A549 treated with AZD2906 at 1 μM for 4 hours (cell line): ENCODE measurements at places on chromosomes 5 and 9. TPM values are rescaled to one million over a fixed set of nuclear protein-coding genes. Genes with fewer than 3 reads are reported as not detected.

Gene PCDHA5
- 0.60 to 0.89 TPM (median 0.70 TPM) in 5 replicates for total RNA-seq

Gene C8G
- total RNA-seq: 0.87 to 1.4 TPM (median 1.3 TPM) in 5 replicates

Gene PRKAA1
- total RNA-seq: 27.9 to 74.1 TPM (median 37.8 TPM) in 5 replicates

Gene SLC22A4
- total RNA-seq: 4.8 to 6.3 TPM (median 5.5 TPM) in 5 replicates

Gene TEX48
- total RNA-seq: not detected in 5 replicates

Gene ESM1
- not detected in 5 replicates for total RNA-seq

Gene GDF9
- 0.19 to 0.31 TPM (median 0.25 TPM) in 5 replicates for total RNA-seq

Gene HARS2
- 34.5 to 42.0 TPM (median 36.8 TPM) in 5 replicates for total RNA-seq

Gene TMED7
- 43.8 to 58.1 TPM (median 49.2 TPM) in 5 replicates for total RNA-seq

Gene CCDC112
- total RNA-seq: 6.6 to 11.6 TPM (median 7.7 TPM) in 5 replicates

Gene HBEGF
- 5.7 to 7.7 TPM (median 6.5 TPM) in 5 replicates for total RNA-seq

Gene CDKN2B
- total RNA-seq: not detected in 5 replicates

Gene CYLC2
- not detected in 5 replicates for total RNA-seq

Gene TAF11L5
- total RNA-seq: not detected in 5 replicates

Gene SPINK5
- not detected in 5 replicates for total RNA-seq

Gene ANXA2R
- 2.6 to 3.9 TPM (median 3.0 TPM) in 5 replicates for total RNA-seq

Gene TAF11L10
- not detected in 5 replicates for total RNA-seq

Gene TMEFF1
- 0.46 to 1.4 TPM (median 1.2 TPM) in 5 replicates for total RNA-seq
